Activated CD4-positive, alpha-beta T cell treated with anti-CD3 and anti-CD28 coated beads, Interleukin-2, amount 10 ng/mL, durations not matched to agents 24 days and 14 days (primary cell): ENCODE measurements at places on chromosomes 7 and 10.

DNA sequence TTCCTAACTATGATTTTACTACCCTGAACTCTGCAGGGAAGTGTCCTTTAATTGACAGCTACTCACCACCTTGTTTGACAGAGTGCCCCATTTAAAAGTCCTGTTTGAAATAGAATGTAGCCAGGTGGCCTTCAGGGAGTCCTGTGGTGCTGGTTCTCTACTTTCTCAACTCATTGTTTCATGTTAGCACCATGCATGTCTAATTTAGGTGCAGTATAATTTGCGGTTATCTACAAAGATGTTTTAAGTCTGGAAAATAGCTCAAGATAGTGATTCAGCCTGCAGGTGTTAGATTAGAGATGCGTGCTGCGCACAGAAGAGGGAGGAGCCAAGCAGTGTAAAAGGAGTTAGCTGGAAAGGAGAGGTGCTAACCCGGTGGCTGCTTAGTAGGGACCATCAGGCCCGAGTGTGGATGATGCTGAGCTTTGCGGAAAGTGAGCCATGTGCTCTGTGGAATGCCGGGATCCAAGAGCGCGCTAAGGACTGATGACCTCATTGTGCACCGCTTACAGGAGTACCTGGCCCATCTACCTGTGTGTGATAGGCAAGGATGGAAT, 1.2 kb downstream of the CCM2 start:
- peak; percentile 86 for DNase-seq

DNA sequence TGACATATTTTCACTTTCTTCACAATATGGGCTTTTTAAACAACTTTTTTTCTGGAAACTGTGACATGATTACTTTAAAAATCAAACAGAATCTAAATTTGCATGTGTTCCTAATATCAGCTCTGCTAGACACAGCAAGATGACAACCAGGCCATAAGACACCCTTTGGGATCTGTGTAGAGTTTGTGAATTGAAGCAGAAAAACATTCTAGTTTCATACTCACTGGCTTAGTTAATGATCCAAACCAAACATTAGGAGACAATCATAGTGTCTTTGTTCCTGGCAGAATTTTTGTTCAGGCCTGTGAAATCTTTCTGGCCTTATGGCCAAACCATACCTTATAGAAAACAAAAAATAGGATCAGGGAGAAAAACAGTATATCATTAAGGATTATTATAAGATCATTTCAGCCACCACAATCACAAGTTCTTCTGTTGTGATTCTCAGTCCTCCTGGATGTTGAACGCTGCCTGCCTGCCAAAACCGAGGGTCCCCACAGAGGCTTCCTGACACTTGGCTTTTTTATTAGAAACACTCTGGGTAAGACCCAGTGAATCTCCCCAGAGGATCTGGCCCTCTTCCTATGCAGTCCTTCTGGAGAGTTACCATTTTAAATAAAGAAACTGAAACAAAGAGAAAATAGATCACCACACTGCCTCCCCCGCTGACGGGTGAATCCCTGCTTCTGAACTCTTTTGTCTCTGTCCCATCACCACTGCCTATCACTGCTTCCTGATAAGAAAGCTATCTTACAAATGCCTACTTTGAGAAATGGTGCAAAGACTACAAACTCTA, 79.2 kb upstream of the PPP1R3C start:
- no peak for DNase-seq

DNA sequence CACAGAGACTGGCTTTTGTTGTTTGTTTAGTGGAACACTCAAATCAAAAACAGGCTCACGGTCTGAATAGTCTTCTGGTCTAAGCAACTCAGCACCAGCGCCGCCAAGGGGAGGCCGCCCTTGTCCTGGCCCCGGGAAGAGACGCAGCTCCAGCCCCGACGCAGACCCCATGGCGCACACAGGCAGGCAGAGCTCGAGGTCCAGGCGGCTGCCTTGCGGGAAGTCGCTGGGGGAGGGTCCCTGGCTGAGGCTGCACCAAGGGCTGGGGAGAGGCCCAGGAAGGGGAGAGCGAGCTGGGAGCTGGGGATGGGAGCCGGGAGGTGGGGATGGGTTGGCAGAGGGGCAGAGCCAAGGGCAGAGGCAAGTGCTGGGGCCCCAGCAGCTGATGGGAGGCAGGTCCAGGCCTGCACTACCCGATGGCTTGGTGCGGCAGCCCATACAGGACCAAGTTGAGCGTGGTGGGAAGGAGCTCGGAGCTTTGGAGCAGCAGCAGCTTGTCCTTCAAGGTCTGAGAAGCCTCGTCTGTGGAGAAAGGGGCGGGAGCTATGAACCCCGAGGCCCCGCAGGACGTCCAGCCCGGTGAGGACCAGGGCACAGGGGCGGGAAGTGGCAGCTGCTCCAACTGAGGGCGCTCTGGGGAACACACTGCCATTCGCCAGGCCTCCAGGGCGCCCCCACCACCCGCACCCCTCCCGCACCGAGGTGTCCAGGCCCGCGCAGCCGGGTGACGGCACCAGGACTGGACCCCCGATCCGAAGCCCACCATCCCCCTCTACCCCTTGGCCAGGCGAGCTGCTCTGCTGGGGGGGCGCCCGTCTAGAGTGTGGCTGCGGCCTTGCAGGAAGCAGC, 22.7 kb upstream of the NKX6-2 start:
- DNase-seq, result peak; percentile 51

DNA sequence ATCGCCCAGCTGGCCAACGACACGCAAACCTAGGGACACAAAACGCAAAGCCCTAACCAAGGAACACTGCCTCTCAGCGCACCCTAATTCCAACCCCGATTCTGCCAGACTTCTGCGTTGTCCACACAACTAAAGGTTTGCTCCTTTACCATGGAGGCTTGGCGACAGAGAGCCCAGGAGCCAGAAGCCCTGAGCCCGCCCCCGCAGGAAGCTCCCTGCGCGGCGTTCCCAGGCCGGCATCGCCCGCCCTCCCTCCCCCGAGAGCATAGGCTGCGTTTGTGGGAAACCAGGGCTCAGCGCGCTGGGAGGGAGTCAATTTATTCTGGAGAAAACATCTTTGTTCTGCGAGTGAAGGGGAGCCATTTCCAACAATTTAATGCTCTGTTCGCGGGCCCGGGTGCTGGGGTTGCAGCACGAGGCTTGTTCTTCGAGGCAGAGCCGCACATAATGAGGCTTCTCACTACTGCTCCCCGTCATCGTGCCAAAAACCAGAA, 103.9 kb downstream of the GRID1 start:
- no peak for DNase-seq

DNA sequence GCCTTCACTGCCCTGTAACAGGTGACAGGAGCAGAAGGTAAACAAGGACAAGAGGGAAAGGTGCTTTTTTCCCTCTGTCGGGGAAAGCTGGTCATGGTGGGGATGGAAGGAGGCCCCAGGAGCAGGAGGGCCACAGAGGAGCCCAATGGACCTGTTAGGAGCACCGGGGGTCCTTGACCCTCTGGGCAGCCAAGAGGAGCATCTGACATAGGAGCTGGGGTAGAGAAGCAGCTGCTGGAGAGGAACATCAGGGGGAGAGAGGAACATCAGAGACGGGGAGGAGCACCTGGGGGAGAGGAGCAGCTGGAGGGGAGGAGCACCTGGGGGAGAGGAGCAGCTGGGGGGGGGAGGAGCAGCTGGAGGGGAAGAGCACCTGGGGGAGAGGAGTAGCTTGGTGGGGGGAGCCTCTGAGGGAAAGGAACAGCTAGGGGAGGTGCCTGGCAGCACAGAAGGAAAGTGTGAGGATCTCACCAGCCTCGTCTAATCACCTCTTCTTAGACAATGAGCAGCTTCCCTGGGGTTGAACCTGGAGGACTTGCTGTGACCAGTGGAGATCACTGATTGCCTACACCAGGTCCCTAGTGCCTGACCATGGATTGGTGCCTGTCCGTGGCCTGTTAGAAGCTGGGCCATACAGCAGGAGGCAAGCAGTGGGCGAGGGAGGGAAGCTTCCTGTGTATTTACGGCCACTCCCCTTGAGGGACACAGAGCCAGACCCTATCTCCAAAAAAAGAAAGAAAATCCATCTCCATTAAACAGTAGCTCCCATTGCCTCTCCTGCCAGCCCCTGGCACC, 37.6 kb downstream of the JAKMIP3 start:
- DNase-seq, result peak; percentile 24

DNA sequence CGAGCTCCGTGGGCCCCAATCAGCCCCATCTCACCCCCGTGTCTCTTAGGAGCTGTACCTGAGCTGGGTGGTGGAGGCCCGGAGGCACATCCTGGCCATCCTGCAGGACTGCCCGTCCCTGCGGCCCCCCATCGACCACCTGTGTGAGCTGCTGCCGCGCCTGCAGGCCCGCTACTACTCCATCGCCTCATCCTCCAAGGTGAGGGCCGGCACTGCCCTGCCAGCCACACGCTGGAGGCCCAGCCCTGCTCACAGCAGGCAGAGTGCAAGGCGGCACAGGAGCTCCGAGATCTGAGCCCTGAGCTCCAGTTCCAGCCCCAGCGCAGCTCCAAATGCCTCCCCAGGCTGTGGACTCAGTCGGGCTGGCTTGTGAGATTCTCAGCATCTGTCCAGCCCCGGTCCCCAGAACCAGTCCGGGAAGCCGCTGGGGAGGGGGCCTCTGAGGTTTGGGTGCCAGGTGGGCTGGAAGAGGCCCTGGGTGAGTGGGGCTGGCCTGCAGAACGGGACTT, 9.3 kb downstream of the TMEM120A start:
- no peak for DNase-seq

GRCh38 chr10:75014516-75015230, 96.8 kb upstream of the SAMD8 start:
- peak; percentile 74 for DNase-seq

GRCh38 chr10:131692686-131693334, 208.0 kb upstream of the PPP2R2D start:
- no peak for DNase-seq

DNA sequence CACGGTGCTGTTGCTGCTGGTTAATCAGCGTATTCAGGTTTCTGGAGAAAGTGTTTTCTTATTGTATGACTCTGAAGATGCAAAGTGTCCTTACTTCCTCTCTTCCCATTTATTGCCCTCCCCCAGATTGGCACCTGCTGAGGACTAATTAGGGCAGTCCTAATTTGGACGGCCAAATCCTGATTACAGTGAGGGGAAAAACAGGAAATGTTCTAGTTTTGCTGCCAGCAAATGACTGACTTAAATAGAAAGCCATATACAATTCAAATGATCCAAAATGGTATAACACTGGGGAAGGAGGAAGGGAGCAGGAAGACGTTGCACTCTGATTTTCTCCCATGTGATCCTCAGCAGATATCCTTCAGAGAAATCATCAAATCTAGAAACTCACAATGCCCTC, 222.4 kb upstream of the LRGUK start:
- DNase-seq, result no peak

- no peak for DNase-seq
These were observed 164.8 kb upstream of the CDC14C start for GRCh38 chr7:48759431-48760080.

- no peak for DNase-seq
These were observed 31.2 kb downstream of the ADCYAP1R1 start for GRCh38 chr7:31083210-31083786.

DNA sequence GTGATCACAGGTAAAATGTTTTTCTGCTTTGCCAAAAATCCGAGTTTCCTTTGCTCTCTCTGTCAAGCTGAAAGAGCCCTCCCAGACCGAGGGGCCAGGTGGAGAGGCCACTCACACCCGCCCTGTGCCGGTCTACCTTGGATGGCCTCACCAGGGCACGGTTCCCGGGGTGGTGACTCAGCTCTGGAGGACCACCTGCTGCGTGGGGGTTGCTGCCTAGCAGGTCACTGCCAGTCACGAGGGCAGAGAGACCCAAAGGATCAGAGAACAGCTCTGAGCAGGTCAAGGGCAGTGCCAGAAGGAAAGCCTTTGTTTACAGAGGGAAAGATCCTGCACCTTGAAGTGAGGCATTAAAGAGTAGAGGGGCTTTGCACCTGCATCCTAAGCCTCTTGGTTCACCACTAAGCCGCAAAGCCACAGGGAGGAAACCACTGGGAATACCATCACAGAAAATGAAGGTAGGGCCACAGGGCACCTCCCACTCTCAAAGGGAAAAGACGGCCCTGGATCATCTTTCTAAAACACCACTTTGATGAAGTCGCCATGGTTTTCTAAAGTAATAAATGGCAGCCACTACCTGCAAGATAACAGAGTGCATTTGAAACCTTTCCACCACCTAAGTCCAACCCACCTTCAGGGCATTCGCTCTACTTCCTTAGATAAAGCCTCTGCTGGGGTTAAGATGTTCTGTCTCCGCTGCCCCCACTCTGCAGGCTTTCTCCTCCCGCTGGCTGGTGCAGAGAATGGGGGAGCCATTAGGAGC, 160.3 kb upstream of the KLF14 start:
- DNase-seq, result no peak

GRCh38 chr10:32039734-32040133, 16.5 kb downstream of the KIF5B start:
- no peak for DNase-seq

DNA sequence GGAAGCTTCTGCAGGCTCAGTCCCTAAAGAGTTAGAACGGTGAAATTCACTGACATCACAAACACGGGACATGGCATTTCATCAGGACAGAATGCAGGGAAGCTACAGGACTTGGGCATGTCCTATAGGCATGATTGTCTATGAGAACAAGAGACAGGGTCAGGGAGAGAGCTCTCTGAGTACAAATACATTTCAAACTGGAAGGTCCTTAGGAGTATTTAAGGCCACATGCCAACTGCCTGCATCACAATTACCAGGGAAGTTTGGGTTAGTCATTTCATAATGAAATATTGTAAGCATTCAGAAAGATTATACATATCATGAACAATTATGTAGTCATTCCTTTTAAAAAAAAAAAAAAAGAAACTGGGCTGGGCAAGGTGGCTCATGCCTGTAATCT, 71.3 kb downstream of the CREB3L2 start:
- no peak for DNase-seq

DNA sequence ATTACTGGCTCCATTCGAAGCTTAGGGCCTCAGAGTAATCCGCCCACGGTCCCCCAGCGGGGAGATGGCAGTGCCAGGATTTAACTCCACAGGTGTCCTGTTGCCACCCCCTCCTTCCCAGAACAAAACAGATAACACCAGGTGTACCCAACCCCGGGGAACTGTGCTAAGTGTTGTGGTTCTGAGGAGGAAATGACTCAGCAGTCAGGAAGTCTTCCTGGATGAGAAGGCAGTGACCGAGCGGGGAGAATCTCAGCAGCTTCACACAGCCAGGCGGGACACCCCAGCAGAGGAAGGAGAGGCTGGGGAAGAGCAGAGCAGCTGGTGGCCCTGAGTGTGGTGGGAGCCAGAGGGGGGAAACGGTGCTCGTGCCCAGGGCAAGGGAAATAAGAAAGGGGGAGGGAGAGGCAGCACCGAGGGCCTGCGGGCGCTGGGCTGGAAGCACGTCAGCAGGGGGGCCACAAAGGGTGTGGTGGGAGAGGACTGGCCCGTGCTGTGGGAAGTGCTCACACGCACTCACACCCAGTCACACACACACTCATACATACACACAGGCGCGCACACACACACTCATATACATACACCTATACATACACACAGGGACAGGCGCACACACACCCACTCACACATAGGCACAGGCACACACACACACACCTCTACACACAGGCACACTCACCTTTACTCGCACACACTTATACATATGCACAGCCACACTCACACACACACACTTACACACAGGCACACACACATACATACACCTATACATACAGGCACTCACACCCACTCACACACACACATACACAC, 59.8 kb upstream of the CHST15 start:
- peak; percentile 81 for DNase-seq

GRCh38 chr7:16078076-16078952, 343.0 kb downstream of the CRPPA start:
- peak; percentile 72 for DNase-seq

- no peak for DNase-seq
These were observed 16.8 kb downstream of the BUB3 start for GRCh38 chr10:123170961-123171360.
